ENCODE measurements at places on chromosomes 3 and 15.

DNA sequence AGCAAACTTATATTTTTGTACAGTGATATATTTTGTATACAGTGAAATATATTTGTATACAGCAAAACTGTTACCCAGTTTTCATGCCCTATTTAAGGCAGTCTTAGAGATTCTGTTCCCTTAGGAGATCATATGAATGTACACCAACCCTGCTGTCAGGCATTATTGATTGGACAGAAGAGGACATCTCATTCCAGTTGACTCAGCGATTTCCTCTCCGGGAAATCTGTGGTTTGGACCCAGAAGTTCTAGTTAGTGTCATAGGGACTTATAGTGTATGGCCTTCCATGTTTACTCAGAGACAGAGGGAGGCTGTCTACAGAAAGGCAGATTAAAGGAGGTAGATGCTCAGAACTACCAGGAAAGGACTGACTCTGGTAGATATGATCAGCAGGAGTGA is 318.8 kb upstream of the KCNMB2 start:
- no peak for DNase-seq

DNA sequence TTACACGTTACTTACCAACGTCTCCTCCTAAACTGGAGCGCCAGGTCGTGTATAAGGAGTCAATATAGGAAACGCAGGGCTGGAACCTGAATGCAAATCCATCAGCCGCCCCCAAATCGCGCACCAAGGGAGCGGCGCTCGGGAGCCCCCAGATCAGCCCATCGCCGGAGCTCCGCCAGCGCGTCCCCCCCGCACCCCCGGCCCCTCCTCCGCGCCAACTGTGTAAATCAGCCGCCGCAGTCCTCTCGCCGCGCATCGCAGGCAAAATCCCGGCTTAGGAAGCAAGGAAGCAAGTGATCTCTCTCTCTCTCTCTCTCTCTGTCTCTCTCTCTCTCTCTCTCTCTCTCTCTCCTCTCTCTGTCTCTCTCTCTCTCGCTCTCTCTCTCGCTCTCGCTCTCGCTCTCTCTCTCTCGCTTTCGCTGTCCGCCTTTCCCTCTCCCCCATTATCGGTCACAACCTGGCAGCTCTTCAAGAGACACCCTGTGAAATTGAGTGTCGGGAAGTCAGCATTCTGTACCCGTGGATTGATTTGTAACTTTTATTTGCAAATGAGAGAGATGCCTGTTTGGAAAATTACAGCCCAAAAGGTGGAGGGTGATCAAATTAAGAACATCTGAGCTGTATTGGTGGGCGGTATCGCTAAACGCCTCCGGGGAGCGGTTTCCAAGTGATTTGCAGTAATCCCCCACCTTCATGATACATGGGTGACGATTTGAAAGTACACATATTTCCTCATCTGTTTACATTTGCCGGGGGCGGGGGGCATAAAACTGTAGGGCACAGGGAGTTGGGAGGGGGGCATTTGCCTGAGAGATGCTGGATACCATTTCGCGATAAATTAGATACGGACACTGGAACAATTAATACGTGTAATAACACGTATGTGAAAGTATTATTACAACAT is 645 bp upstream of the SLITRK3 start:
- DNase-seq = no peak

GRCh38 chr15:60006203-60006862 is 2.2 kb downstream of the FOXB1 start:
- no peak for DNase-seq

GRCh38 chr15:39243396-39243795 is 337.5 kb upstream of the THBS1 start:
- DNase-seq = no peak

GRCh38 chr3:26687466-26687865 is 64.9 kb downstream of the LRRC3B start:
- DNase-seq = no peak

- DNase-seq = no peak
These were observed 15.7 kb downstream of the BHLHE40 start for GRCh38 chr3:4994823-4995499.

DNA sequence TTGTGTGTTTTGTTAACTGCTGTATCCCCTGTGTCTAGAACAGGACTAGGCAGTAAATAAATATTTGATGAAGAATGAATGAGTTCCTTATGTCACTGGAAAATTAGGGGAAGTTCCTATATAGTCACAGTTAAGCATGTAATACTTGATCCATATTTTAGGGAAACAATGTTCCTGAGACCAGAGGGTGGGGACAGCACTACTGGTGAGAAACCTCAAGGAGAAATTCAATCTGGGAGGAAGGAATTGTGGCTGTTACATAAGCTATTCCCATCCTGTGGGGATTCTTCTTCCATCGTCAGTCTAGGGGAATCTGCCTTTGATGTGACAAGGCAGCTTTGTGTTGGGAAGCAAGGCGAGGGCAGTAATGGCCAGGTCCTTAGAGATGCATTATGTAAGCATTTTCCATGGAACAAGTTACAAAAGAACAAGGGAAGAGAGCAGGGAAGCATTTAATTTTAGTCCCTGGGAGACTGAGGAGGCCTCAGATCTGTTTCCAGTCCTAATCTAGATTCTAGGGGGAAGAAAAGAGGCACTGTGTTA is 219.3 kb upstream of the TTC14 start:
- no peak for DNase-seq

GRCh38 chr15:22780267-22780666 is 6.2 kb upstream of the NIPA1 start:
- DNase-seq = no peak

GRCh38 chr3:65343736-65344135 is 655.9 kb upstream of the ADAMTS9 start:
- DNase-seq = no peak

DNA sequence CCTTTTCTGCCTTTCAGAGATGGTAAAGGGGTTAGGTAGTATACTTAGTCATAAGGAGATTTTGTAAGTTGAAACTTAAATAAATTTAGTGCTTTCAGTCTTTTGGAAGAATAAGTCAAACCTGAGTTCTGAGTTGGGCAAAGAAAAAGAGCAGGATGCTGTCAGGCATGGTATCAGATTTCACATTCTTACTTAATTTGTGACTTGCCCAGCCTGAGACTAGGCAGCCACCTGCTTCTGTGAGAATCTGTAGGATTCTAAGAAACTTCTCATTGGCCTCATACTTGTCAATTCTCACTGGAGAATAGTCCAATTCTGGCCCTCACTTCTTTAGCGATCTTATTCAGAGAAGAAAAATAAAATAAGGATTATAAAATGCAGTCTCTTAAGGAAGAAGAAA is 577.5 kb downstream of the DIPK2A start:
- no peak for DNase-seq

GRCh38 chr3:149934524-149934923 is 36.2 kb downstream of the PFN2 start:
- peak; percentile 46 for DNase-seq

- peak; percentile 13 for DNase-seq
These were observed 836.2 kb downstream of the AGBL1 start for GRCh38 chr15:86915811-86916331.

GRCh38 chr3:146577662-146578061 is 27.5 kb downstream of the PLSCR5 start:
- peak; percentile 23 for DNase-seq

GRCh38 chr3:44160818-44161217 is 80.9 kb upstream of the TOPAZ1 start:
- DNase-seq = no peak

DNA sequence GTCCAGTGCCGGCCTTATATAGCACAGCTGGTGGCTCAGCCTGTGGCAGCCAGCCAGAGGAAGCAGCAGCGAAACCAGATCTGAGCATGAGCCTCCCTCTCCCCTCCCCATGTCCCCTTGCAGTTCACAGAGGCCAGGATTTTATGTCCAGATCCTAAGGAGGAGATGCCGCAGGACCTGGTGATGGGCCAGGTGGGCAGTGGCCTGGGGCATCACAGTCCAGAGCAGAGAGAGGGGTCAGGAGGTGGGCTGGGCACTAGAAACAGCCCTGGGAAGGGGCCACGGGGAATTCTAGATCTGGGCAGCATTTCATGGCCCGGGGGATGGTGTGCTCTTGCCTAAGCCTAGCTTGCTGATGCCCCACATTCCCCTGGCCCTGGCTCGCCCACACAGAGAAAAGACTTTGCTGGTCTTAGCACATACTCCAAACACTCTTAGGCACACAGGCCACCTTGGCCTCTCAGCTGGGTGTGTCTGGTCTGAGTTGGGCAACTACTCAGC is 259 bp upstream of the CILP start:
- peak; percentile 14 for DNase-seq

- no peak for DNase-seq
These were observed 5.2 kb upstream of the PFN2 start for GRCh38 chr3:149975919-149976318.

- peak; percentile 75 for DNase-seq
These were observed 38.3 kb downstream of the MYH15 start for GRCh38 chr3:108472001-108472591.

- DNase-seq = no peak
These were observed 250.3 kb downstream of the PTPRG start for GRCh38 chr3:61811652-61812051.

DNA sequence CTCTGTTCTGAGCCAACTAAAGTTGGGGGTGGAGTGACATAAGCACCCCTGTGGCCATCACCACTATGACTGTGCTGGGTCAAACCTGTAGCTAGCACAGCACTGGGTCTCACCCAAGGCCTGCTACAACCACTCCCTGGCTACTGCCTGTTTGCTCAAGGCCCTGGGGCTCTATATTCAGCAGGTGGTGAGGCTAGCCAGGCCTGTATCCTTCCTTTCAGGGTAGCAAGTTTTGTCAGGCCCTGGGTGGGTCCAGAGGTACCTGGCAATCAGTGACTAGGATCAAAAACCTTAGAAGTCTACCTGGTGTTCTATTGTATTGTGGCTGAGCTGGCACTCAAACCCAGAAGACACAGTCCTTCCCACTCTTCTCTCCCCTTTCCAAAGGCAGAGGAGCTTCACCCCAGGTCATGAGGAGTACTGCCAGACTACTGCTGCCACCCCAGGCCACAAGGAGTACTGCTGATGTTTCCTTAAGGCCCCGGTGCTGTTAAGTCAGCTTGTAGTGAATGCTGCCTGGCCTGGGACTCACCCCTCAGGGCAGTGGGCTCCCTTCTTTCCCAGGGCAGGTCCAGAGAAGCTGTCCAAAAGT is 170.8 kb downstream of the IGSF11 start:
- no peak for DNase-seq

- no peak for DNase-seq
These were observed 27.4 kb downstream of the SLC7A14 start for GRCh38 chr3:170558427-170558826.

DNA sequence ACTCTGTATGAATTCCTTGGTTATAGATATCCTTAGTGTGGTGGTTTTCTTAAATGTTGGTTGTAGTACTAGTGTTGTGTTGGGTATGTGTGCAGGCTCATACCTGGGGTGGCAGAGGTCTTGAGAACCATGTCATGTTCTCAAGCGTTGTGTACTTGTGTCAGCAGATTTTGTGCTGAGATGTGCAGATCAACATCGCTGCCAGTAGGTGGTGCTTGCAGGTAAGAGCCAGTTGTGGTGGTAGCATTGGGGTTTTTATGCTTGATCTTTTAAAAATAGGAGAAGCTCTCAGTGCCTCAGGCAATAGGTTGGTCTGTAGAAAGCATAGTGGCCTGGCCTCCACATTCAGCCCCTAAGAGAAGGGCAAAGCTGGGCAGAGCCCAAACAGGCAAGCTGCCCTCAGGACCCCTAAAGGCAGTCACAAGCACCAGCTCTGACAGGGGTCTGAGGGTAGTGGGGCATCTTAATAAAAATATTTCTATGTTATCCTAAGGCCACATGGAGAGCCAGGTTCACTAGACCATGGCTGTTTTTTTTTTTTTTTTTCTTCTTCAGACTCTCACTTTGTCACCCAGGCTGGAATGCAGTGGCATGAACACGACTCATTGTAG is 164.0 kb downstream of the IL20RB start:
- DNase-seq = no peak

GRCh38 chr3:57832900-57833313 is 76.8 kb downstream of the SLMAP start:
- no peak for DNase-seq

DNA sequence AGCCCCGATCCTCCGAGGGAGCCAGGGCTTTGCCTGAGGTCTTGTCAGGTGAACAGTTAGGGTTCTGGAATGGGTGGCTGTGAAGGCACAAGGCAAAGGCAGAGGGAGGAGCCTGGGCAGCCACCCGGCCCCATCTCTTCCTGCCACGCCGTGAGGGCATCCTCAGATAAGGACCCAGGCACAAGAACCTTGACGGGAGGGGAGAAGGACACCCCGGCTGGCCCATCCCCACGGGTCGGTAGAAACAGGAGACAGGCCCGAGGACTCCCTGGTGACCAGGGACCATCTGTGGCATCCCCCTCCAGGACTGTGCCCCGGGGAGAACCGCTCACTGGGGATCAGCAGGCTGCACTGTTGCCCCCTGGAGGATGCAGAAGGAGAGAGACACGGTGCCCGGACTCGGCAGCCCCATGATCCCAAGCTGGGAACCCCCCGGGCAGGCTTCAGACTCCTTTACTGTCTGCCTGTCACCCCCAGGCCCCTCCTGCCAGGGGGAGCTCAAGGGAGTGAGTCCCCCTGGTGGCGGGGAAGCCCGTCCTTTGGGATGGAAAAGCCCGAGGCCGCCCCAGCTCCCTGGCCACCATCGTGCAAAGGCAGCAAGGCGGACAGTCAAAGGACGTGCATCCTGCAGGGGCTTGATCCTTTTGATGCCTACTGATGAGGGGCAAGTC is 12.3 kb upstream of the PCSK6 start:
- DNase-seq = no peak

DNA sequence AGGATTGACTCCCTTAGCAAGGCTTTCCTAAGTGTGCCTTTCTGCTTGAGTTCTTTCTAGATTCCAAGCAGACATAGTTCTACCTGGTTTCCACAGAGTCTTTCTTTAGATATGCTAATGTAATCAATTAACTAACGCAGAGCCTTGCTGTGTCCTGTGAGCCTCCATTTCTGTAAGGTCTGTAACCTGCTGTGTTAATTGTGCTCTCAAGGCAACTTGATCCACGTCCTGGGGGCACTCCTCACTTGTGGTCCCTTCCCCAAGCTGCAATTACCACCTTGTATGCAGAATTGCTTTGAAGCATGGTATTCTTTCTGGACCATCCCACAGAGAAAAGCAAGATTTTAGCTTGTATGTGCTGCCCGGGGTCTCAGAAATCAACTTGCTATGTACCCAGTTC is 29.5 kb upstream of the THSD4 start:
- no peak for DNase-seq

DNA sequence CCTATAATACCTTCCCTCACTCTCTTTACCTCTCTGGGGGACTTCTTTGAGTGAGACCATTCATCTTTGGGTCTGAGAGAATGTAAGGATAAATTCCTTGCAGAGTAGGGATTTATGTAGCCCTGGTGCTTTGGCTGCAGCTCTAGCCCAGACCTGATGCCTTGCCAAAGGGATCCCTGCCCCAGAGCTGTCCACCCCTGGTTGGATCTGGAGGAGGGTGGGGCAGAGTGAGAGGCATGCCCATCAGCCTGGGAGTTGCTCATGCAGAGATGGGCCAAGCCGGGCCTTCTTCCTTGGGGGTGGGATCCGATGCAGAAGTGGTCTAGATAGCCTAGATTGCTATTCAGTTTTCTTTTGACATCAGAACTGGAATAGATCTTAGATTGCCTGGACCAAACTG is 31.5 kb downstream of the RTP1 start:
- DNase-seq = no peak

DNA sequence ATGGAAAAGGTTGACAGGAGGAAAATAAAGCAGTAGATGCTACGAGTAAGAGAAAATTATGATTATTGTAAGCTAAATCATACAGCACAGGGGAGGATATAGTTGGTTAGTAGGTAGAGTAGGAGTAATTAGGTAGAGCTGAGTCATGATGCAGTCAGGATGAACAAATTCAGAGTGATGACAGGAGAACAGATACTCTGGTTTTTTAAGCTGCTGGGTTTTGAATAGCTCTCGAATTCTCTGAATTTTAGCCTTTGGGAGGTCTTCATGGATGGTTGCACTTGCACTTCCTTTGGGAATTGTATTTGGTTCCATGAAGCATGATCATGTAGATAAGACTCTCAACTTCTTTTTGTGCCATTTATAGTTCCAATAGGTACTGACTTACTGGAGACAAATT is 96.2 kb downstream of the ECT2 start:
- DNase-seq = peak; percentile 68

Data from fibroblast of skin of left biceps (primary cell).